T-helper 9 cell (primary cell): ENCODE measurements at places on chromosomes 13 and 19.

GRCh38 chr13:111017755-111018459 is 97.2 kb upstream of the ARHGEF7 start:
- no peak for DNase-seq

GRCh38 chr19:53553156-53553555 is 15.2 kb downstream of the ZNF331 start:
- no peak for DNase-seq

GRCh38 chr13:51626749-51627148 is 42.5 kb downstream of the WDFY2 start:
- DNase-seq, result no peak

DNA sequence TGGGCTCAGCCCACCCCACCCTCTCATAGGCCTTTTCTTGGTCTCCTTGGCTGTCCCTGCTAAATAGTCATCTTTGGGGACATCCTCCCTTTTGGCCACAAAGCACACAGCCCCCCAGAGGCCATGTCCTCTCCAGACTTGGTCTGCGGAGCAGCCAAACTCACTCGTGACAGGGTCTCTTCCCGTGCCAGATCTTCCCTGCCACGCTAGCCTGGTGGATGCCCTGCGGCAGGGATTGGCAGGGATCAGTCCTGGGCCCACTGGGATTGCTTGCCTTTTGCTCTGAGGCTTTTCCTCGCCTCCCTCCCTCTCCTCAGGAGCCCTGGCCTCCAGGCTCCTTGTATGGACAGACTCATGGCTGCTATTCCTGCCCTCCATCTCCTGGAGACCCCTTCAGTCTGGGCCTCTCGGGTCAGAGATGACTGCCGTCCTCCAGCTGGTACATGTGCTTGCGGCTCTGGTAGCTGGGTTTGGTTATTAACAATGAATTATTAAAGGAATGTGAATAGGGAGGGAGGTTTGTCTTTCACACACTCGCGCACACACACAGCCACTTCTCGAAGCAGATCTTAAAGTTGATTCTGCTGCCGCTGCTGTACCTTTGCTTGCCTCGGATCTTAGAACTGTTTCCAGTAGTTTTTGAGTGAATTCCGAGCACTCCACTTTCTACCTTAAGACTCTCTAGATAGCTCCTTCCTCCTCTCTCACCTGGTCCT is 45.1 kb downstream of the NFIX start:
- no peak for DNase-seq

DNA sequence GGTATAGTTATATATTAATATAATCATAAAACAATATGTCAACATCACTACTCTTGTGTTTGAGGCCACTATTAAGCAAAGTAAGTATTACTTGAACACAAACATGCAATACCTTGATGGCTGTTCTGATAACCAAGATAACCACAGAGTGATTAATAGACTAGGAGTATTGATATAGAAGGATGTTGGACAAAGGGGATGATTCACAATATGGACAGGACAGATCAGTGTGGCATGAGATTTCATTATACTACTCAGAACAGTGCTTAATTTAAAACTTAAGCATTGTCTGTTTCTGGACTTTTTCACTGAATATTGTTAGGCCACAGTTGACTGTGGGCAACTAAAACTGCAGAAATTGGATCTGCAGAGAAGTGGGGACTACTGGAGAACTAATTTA is 384.2 kb downstream of the SLITRK1 start:
- no peak for DNase-seq

GRCh38 chr13:102584434-102584833 is 12.4 kb upstream of the TPP2 start:
- no peak for DNase-seq

DNA sequence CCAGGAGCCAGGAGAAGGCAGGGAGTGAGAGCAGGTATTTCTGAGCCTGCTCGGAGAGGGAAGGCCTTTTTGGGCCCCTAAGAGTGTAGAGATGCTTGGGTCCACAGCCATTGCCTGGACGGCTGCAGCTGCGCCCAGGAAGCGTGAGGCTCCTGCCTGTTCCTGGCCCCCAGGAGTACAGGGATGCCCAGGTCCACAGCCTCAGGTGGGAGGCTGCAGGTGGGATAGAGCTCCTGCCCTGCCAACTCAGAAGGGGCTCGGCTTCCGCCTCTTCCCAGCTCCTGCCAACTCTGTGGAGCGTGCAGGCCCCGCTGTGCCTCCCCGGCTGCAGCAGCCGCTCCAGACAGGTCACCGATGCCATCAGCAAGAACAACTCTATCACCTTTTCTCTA is 351.0 kb upstream of the PCDH20 start:
- DNase-seq, result no peak

DNA sequence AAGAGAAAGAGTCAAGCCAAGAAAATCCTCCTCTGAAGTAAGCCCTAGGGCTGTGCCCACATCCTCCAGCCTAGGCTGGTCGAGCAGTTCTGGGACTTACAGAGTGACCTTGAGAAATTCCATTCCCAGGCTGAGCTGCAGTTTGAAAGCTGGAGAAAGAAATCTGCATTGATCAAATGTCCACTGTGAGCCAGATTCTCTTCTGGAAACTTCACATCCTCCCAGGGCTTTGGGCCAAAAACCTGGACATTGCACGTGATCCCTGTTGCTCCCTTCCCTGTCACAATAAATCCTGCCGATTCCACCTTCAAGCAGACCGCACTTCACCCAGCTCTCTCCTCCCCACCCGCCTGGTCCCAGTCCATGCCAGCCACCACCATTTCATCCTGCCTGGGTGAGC is 15.7 kb downstream of the TMEM143 start:
- DNase-seq, result no peak

DNA sequence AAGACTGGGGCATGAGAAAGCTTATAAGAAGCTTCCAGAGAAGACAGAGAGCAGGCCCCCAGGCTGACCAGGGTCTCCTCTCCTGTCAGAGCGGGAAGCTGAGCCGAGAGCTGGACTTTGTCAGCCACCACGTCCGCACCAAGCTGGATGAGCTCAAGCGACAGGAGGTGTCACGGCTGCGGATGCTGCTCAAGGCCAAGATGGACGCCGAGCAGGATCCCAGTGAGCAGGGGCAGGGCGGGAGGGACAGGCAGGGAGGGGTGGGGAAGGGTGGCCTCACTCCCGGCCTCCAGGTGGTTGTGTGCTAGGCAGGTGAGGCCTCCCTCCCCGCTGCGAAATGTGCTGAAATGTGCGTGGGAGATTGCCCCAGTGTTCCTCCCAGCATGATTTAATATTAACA is 5.6 kb downstream of the NUCB1 start:
- DNase-seq, result no peak

DNA sequence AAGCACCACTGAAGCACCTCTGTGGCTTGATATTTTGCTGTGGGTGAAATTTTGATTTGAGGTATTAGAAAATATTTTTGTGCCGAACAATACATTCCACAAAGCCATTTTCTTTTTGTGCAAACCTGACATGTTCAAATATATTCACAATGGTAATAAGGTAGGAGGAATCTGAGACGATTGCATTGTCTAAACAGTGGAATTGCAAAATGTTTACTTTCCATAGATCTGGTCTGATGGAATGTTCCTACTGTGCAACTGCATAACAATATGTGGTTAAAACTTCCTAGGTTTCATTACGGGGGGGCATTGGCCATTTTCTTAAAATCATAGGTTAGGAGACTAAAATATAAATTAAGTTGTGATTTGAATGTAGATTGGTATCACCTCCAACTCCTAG is 42.7 kb upstream of the AKAP11 start:
- DNase-seq, result no peak

DNA sequence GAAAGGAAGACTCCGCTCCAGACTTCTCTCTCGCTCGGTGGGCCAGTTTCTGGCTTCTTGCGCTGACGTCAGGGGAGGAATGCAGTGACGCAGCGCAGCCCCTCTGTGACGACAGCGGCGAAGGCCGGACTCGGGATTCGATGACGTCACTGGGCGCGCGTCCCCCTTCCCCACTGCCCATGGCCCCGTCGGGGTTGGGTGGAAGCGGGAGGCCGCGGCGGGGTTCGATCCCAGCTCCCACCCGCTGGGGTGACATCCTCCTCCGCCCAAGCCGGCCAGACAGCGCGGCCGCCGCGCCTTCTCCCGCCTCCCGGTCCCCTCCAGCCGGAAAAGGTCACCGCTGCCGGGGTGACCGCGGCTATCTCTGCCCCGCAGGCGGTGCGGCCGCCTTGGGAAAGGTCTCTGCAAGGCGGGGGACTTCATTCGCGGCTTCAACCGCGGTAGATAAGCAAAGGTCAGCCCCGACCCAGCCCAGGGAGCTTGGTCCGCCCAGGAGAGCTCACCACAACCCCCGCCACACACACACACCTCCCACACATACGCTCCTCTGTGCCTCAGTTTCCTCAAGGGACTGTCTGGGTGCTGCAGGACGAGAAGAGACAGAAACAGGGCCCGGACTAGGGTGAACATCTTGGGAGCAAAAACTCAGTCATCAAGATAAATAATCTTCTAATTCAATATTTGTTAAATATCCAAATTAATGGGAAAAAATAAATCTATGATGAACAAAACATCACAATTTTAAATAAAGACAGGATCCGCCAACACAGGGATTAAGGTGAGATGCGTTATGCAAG is 844 bp upstream of the RFX1 start:
- no peak for DNase-seq

DNA sequence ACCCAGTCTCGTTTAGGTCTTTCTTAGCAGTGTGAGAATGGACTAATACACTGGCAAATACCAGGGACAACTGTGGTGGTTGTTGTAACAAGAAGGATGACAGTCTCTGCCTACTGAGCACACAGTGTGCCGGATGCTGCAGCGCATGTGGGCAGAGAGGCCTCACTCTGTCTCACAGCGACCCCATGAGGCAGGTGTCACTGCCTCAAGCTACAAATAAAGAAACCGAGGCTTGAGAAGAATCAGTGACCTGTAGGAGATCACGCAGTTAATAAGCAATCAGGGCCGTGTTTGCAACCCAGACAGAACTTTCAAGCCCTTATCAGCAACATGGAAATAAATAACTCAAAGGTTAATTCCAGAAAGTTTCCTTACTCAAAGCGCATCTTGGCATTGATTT is 40.5 kb upstream of the GAS6 start:
- DNase-seq, result peak; percentile 9

- DNase-seq, result no peak
Observed at GRCh38 chr19:35657904-35658700, 8.2 kb upstream of the UPK1A start.

DNA sequence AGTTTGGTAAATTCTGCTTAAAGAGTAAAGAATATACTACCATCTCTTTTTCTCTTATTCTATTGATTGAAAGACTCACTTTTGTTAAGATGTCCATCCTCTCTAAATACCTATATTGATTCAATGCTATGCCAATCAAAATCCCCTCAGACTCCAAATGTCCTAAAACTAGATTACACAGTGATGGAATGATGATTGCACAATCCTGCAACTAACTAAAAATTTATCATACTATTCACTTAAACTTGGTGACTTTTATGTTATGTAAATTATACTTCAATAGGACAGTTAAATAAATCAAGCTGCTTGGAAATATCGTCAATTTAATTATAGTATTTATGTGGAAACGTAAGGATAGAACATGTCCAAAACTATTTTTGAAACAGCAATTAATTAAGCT is 2765.1 kb upstream of the PCDH20 start:
- no peak for DNase-seq

- no peak for DNase-seq
Observed at GRCh38 chr19:47075179-47075810, 26.9 kb upstream of the TMEM160 start.

GRCh38 chr19:30074096-30074495 is 132.1 kb downstream of the URI1 start:
- no peak for DNase-seq

- DNase-seq, result no peak
Observed at GRCh38 chr19:56321989-56322440, 7.4 kb upstream of the ZSCAN5A start.

DNA sequence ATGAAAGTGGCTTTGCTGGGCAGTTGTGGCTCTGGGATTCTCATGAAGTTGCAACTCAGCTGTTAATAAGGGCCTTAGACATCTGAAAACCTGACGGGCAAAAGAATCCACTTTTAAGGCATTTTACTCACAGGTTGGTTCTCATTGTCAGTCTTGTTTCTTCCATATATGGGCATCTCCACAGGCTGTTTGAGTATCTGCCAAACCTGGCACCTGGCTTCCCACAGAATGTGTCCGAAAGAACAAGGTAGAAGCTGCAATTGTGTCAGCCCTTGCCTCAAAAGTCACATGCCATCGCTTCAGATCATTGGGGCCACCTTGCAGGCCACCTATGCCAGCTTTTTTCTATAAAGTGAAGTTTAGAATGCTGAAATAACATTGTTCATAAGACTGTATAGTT is 102.4 kb downstream of the KCTD12 start:
- DNase-seq, result no peak

- DNase-seq, result no peak
Observed at GRCh38 chr13:102947745-102948405, 102.0 kb downstream of the ERCC5 start.

GRCh38 chr13:94595001-94595949 is 677 bp downstream of the TGDS start:
- no peak for DNase-seq

DNA sequence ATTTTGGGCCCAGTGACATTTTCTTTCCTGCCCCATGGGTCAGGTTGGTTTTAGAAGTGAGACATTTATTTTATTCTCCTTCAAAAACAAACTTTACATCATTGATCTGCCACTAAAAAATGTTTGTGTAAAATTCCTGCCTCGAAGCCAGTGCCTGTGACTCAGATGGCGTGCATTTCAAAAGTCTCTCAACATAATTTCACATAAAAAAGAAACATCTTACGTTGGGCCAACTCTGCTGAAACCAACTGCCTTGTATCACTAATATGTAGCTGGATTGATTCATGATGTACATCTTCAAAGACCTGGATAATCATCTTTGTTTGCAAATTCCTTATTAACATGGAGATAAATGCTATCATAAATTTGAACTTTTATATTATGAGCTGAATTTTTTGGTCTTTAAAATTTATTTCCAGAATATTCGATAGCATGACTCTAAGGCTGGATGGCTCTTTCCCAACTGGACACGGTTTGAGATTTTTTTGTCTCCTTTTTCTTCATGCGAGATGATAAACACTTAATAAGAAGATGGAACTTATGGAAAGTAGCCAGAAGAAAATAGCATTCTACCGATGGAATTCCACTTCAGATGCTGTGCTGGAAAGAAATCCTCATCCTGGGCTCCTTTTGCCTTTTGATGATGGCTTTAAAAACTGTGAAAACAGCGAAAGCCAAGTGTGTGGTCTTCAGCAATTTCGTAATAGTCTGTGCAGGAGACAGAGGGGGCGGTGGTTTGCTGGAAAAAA is 420.5 kb downstream of the FGF9 start:
- no peak for DNase-seq

DNA sequence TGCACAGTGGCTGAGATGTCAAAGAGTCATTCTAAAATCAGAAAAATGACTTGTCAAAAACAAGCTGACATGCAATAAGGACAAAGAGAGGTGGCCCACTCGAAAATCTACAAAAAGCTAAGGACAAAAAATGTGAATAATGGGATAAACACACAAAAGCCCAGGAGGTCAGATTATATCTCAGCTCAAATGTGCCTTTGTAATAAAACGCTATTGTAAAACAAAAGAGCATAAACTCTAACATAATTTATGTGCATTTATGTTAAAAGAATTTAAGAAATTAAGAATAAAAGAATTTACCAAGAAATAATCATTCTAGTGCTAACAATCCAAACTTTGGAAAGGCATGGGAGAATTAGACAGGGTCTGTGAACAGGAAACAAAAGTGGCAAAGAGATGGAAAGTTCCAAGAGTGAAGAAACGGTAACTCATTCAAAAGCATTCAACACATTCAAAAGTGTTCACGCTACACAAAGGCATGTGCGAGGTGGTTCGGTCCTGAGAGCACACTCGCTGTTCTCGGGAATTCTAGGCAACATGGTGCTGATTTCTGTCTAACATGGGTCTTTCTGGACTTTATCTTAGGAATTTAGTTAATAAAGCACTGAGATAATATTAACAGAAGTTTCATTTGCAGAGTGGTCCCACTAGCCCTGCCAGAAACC is 197.7 kb downstream of the KATNAL1 start:
- no peak for DNase-seq

- DNase-seq, result no peak
Observed at GRCh38 chr19:50277966-50278580, 51.1 kb downstream of the KCNC3 start.
